ENCODE measurements at places on chromosomes 2 and 18.

- no peak for DNase-seq
Observed at GRCh38 chr18:49028801-49029506, 78.2 kb upstream of the SMAD7 start.

GRCh38 chr18:34493566-34494358 lies 216.3 kb upstream of the DTNA start:
- DNase-seq = no peak

DNA sequence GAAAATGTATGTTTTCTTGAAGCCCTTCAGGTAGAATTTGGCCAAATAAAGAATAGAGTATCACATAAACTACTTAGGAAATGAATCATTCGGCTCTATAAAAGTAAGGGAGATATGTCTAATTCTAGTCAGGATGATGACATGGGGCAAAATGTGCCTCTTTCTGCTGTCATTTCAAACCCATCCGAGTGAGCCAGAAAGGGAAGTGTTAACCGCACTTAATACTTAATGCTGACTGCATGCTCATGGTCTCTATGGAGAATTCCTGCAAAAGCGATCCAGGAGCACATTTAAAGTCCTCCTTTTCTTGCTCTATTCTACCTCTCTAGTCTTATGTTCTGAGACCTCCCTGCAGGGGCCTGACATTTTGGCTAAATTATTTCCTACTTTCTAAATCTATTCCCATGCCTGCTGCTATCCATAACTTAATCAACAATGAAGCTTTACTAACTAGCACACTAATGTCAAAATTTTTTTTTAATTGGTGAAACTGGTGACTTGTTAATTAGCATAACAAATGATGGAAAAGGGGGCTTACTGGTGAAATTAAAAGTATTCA lies 127.4 kb downstream of the CDC42EP3 start:
- no peak for DNase-seq

DNA sequence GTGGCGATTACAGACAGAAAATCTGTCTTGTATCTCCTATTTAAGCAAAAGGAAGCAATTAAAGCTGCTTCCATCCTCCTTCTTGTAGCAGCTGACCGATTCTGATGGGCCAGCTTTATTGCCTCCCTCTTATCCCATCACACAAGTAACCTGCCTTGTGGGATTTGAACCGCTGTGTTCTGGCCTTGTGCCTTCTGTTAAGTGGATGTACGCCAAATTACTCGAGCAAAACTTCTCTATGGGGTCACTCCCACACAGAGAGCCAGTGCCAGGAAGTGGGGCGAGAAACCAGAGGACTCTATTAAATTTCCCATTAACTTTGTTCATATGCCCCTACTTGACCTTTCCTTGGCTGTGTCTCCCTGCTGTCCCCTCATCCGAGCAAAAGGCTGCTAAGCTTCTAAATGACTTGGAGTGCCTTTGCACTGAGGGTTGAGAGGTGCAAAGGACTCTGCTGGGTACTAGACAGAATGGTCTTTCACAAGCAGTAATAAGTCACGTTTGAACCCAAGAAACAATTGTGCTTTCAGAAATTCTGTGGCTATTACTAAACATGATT lies 672.5 kb downstream of the MBD2 start:
- DNase-seq = no peak

DNA sequence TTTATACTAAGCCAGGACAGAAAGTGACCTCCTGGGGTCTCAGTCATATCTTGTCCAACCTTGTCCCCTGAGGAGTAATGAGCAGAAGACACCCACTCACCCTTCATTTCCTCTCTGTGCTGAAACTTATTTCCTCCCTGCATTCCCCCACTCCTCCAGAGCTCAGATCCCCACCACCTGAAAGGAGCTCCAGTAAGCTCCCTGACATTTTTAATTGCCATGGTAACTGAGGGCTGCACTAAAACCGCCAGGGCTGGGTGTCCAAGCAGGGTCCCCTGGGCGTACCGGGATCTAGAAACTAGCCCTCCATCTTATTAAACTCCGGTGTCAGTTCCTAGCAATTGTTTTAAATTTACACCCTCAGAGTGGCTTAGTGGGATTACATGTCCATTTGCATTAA lies 393.3 kb upstream of the HNRNPA3 start:
- DNase-seq = no peak

DNA sequence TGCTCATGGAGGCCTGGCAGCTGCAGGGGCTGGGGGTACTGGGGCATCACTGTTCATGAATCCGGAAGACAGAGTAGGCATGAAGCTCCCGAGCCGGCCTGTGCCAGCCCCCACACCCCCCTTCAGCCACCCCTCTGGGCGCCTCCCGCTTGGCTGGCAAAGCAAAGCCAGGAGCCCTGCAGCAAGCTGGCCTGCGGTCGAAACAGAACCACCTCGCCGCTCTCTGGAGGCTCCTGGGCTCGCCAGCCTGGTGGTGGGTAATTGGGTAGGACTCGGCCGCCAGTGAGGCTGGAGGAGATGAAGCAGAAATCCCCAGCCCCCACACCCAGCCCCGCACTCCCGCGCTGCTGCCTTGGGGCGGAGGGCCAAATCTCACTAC lies 70.9 kb upstream of the GPC1 start:
- no peak for DNase-seq

GRCh38 chr2:65500310-65501040 lies 68.1 kb upstream of the SPRED2 start:
- no peak for DNase-seq

DNA sequence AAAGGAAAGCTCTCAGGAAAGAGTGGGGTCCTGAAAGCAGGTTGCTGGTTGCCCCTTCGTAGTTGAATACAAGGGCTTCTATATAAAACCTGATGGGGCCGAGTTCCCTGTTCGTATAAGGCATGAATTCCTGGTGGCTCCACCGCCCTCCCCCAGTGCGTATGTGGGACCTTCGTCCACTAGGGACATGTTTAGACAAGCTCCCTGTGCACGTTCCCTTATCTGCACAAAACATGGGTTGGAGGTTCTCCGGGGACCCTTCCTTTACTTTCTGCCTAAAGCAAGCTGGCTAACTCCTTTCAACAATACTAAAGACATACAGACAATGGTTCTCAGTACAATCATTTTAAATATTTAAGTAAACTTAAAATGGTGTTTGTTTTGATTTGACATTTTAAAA lies 8.0 kb downstream of the CLUL1 start:
- no peak for DNase-seq

DNA sequence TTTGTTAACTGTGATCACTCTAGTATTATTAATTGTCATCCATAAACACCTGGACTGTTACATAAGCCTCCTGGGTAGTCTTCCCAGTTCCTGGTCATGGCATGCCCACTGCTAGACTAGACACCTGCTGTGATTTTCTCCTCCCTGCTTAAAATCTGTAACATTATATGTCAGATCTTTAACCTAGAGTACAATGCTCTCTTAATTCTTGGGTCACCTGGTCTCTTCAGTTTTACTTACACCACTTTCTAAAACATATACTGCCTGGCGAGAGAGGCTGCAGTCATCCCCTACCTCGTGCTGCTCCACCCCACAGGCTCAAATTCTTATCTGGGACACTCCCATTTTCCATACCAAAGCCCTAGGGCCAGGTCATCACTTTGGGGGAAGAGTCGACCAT lies 161.3 kb downstream of the CDH2 start:
- DNase-seq = no peak

- no peak for DNase-seq
Observed at GRCh38 chr2:179186126-179186525, 78.5 kb downstream of the SESTD1 start.

DNA sequence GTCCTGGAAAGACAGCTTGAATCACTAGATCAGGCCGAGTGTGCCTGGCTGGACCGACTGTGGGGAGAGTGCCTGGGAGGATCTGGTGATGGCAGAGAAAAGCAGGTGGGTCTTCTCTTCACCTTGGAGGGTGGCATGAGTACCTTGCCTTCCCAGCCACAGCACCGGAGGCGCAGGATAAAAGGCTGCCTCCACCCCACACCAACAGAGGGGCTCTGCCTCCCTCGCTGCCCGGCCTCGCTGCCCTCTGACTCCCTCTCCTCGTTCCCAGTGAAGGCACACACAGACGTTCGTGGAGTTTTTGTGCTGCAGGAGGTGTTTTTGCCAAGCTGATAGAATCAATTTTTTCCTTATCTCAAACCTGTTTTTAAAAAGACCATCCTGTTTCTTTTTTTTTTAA lies 71.4 kb upstream of the HAAO start:
- no peak for DNase-seq
